ENCODE measurements at places on chromosomes 7 and 10. TPM values are rescaled to one million over a fixed set of nuclear protein-coding genes. Genes with fewer than 3 reads are reported as not detected.

DNA sequence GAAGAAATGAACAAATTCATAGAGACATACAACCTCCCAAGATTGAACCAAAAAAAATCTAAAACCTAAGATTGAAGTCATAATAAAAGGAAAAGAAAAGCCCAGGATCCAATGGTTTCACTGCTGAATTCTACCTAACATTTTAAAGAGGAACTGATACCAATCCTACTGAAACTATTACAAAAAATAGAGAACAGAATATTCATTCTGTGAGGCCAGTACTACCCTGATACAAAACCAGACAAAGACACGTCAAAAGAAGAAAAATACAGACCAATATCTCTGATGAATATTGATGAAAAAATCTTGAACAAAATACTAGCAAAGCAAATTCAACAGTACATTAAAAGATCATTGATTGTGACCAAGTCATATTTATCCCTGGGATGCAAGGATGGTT, 128.5 kb upstream of the STEAP1 start:
- no peaks in the 10 kb centered on the region for H3K27me3 ChIP-seq
- H3K27ac ChIP-seq: no peak overlapping the region

DNA sequence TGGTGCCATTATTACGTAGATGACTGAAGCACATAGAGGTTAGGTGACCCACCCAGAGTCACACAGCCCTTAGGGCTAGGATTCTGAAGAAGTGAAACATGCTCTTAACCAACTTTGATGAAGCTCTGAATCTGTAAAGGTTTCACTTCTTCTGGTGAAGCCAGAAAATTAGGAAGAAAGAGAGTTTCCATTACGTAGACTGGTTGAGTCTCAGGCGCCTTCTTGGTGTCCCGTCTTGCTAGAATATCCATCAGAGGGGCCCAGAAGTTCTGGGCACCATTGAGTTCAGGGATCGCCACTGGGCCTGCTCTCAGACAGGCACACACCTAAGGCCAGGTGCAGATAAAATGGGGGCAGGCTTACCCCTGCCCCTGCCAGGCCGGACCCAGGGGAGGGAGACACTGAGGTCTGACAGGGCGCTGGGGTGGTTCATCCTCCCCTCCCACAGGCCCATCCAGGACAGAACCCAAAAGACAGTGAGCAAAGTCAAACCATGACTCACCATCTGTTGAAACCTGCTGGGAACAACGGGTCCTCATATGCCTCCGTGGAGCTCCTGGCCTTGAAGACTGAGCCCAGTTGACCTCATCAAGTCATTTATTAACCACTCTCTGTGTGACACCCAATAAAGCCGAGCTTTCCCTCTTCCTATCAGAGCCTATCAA, 33.2 kb downstream of the DRGX start:
- H3K27ac ChIP-seq: no peak overlapping the region
- no peak for DNase-seq
- H3K4me3 ChIP-seq: no peak overlapping the region
- H3K36me3 ChIP-seq: no peaks in the 10 kb centered on the region

SVOPL gene
- 1.5 TPM for total RNA-seq

GRCh38 chr7:157829491-157829890, 492.7 kb downstream of the DNAJB6 start:
- H3K36me3 ChIP-seq: no peaks in the 10 kb centered on the region
- no peak overlapping the region for H3K27ac ChIP-seq
- no peak overlapping the region for H3K4me3 ChIP-seq
- DNase-seq: no peak
- H3K27me3 ChIP-seq: no peaks in the 10 kb centered on the region

- no peaks in the 10 kb centered on the region for H3K27me3 ChIP-seq
- H3K27ac ChIP-seq: no peak overlapping the region
- no peak for DNase-seq
- H3K4me1 ChIP-seq: no peaks in the 10 kb centered on the region
- H3K36me3 ChIP-seq: no peaks in the 10 kb centered on the region
- no peak overlapping the region for H3K4me3 ChIP-seq
Measured at GRCh38 chr10:103764296-103765088, 90.9 kb downstream of the SH3PXD2A start.

EGFR gene
- 40.0 TPM for total RNA-seq

DNA sequence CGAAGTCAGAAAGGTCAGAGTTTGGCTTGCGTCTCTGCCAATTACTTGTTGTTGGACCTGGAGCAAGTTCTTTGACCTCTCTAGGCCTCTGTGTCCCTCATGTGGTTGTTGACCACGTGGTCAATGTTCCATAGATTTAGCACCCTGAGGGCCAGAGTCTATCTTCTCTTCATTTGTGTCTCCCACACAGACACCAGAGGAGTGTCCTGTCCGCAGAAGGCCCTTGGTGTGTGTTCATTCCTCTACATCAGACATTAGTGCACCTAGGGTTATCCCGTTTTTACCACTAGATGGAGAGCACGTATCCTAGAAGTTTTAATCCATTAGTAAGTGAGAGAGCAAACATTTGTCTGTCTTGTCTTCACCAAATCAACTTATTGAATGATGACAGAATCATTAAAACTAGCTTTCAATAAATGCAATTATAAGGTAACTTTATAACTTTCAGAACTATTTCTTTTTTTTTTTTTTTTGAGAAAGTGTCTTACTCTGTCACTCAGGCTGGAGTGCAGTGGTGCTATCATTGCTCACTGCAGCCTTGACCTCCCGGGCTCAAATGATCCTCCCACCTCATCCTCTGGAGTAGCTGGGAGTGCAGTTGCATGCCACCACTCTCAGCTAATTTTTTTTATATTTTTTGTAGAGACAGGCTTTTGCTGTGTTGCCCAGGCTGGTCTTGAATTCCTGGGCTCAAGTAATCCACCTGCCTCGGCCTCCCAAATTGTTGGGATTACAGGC, 122.5 kb upstream of the ANKRD1 start:
- no peaks in the 10 kb centered on the region for H3K4me1 ChIP-seq
- no peak for DNase-seq
- H3K27me3 ChIP-seq: no peaks in the 10 kb centered on the region

- H3K4me1 ChIP-seq: no peaks in the 10 kb centered on the region
- H3K36me3 ChIP-seq: no peaks in the 10 kb centered on the region
- H3K27me3 ChIP-seq: no peaks in the 10 kb centered on the region
- no peak overlapping the region for H3K4me3 ChIP-seq
- no peak overlapping the region for H3K27ac ChIP-seq
- DNase-seq: no peak
Measured at GRCh38 chr7:29881724-29882123, 75.4 kb downstream of the WIPF3 start.

PNLIPRP2 gene
- total RNA-seq: not detected

CDNF gene
- total RNA-seq: 2.6 TPM

GRCh38 chr7:71982851-71983250, 429.3 kb downstream of the CALN1 start:
- no peak overlapping the region for H3K27ac ChIP-seq
- H3K4me1 ChIP-seq: no peaks in the 10 kb centered on the region
- H3K36me3 ChIP-seq: no peaks in the 10 kb centered on the region
- H3K27me3 ChIP-seq: no peaks in the 10 kb centered on the region
- H3K4me3 ChIP-seq: no peak overlapping the region

RADIL gene
- total RNA-seq: 10.1 TPM

- no peaks in the 10 kb centered on the region for H3K36me3 ChIP-seq
- H3K27me3 ChIP-seq: no peaks in the 10 kb centered on the region
- no peak overlapping the region for H3K27ac ChIP-seq
- H3K4me3 ChIP-seq: no peak overlapping the region
- no peak for DNase-seq
Measured at GRCh38 chr10:133400624-133401424, 6.9 kb downstream of the MTG1 start.

DNA sequence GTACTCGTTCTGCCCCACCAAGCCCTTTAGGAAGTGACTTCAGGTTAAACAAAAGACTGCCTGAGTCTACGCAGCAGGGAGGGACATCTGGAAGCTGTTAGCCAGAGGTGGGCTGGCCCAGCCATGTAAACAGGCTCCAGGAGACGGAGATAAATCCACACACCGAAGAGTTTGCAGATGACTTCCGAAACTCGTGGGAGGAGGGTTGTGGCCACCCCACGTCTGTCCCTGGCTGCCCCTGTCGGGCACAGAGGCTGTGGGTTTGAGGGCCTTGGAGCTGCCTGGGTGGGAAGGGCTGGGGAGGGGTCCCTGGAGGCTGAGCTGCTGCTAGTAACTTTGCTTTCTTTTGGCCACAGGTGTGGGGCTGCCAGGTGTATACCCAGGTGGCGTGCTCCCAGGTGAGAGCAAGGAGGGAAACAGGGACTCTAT, 15.6 kb downstream of the ELN start:
- no peak overlapping the region for H3K4me3 ChIP-seq
- peaks cover 6% of the 10 kb centered on the region for H3K4me1 ChIP-seq
- H3K27ac ChIP-seq: peak overlapping the region; percentile 75
- no peaks in the 10 kb centered on the region for H3K36me3 ChIP-seq
- H3K27me3 ChIP-seq: no peaks in the 10 kb centered on the region

GRCh38 chr7:154903083-154903731, 99.7 kb downstream of the PAXIP1 start:
- H3K36me3 ChIP-seq: no peaks in the 10 kb centered on the region
- no peak for DNase-seq
- no peaks in the 10 kb centered on the region for H3K27me3 ChIP-seq
- H3K4me1 ChIP-seq: no peaks in the 10 kb centered on the region
- H3K27ac ChIP-seq: no peak overlapping the region

GRCh38 chr7:27112955-27113949, 10.8 kb upstream of the HOXA2 start:
- no peaks in the 10 kb centered on the region for H3K27me3 ChIP-seq
- H3K4me1 ChIP-seq: peaks cover 12% of the 10 kb centered on the region
- H3K27ac ChIP-seq: peak overlapping the region; percentile 80
- peak overlapping the region; percentile 26 for H3K4me3 ChIP-seq

DNA sequence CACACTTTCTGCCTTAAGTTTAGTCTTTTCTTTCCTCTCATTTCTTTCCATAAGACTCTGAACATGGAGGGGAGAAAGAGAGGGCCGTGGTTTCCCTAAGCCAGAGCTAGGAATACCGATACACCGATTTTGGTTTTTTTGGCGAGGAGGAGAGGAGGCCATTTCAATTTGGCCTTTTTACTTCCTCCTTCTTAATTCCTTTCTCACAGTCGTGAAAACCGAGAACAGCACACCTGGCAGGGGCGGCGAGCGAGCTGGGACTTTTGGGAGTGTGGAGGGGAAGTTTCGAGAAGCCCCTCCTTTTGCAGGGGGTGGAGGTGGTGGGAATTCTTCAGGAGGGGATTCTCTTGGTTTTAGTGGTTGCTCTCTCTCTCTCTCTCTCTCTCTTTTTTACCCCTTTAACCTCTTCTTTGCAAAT, 6.2 kb downstream of the GATA3 start:
- no peak overlapping the region for H3K4me3 ChIP-seq
- H3K36me3 ChIP-seq: no peaks in the 10 kb centered on the region
- no peak overlapping the region for H3K27ac ChIP-seq
- no peak for DNase-seq
- H3K27me3 ChIP-seq: peaks cover under 1% of the 10 kb centered on the region

DNA sequence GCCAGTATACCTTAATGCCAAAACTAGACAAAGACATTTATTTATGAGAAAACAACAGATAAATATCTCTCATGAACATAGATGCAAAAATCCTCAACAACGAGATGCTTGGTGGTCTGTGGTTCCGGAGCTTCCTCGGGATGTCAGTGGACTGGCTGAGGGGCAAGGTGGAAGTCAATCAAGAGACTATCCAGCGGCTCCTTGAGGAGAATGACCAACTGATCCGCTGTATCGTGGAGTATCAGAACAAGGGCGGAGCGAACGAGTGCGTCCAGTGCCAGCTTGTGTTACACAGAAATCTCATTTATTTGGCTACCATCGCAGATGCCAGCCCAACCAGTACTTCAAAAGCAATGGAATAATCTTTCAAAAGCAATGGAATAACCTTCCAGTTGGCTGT, 60.0 kb upstream of the PARD3 start:
- H3K4me1 ChIP-seq: no peaks in the 10 kb centered on the region
- no peak overlapping the region for H3K27ac ChIP-seq
- H3K36me3 ChIP-seq: no peaks in the 10 kb centered on the region
- DNase-seq: no peak
- no peaks in the 10 kb centered on the region for H3K27me3 ChIP-seq

DNA sequence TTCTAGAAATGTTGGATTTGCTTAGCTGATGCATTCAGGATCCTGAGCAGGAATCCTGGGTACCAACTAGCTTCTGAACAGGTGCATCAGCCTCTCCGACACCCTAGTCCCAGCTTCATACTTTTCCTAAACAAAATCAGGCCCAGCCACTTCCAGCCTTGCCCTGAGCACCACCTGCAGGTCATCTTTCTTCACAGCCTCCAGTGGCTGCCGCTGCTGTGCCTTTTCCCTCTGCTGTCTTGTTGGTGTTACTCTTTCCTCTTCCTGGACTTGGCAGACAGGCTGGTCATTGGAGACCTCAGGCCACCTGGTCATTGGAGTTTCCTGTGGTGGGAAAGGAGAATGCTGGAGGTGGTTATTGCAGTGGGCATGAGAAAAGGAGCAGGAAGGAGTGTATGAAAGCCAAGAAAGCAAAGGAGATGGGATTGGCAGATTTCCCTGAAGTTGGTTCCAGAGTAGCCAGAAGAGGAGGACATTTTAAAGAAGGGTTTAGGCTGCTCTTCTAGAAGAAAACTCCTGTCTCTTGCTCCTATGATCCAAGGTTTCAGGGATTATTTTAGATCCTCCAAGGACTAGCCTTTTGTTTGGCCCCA, 48.2 kb upstream of the NFKB2 start:
- H3K27me3 ChIP-seq: no peaks in the 10 kb centered on the region
- H3K4me1 ChIP-seq: no peaks in the 10 kb centered on the region
- H3K36me3 ChIP-seq: no peaks in the 10 kb centered on the region
- DNase-seq: peak; percentile 27

RHOBTB1 gene
- total RNA-seq: 16.4 TPM

ITGA8 gene
- 9.4 TPM for total RNA-seq

All from uterus (tissue), 4 donors.